ENCODE measurements at places on chromosomes 2 and 18. TPM values are rescaled to one million over a fixed set of nuclear protein-coding genes. Genes with fewer than 3 reads are reported as not detected.

Gene MBD2
- total RNA-seq: 35.1 TPM

Gene G6PC2
- not detected for total RNA-seq

Gene VWC2L
- not detected for total RNA-seq

Gene RSAD2
- total RNA-seq: 1.0 TPM

Gene UBE2F
- total RNA-seq: 57.9 TPM

Gene ZNF385B
- 13.5 TPM for total RNA-seq

Gene NETO1
- total RNA-seq: not detected

Gene NOSTRIN
- 1.5 TPM for total RNA-seq

Gene RND3
- 497 TPM for total RNA-seq

Gene DCDC2C
- total RNA-seq: not detected

Gene C2orf15
- 0.11 TPM for total RNA-seq

Gene RNMT
- total RNA-seq: 35.7 TPM

Gene IRS1
- 31.0 TPM for total RNA-seq

Gene RFTN2
- total RNA-seq: 23.5 TPM

Gene SNRNP27
- 47.7 TPM for total RNA-seq

Gene UGT1A4
- not detected for total RNA-seq

Gene SNORC
- 0.65 TPM for total RNA-seq

Gene PLGLB1
- 2.2 TPM for total RNA-seq

Gene TMEM214
- total RNA-seq: 68.0 TPM

Gene CBLN2
- total RNA-seq: not detected

Gene RAD51AP2
- total RNA-seq: not detected

Gene SERPINB2
- not detected for total RNA-seq

Gene DNPEP
- total RNA-seq: 43.6 TPM

Gene STARD6
- 1.2 TPM for total RNA-seq

Gene KIAA2012
- under 0.01 TPM for total RNA-seq

Gene INPP5D
- 0.22 TPM for total RNA-seq

Gene CIB4
- total RNA-seq: not detected

Gene TMEM131
- 39.5 TPM for total RNA-seq

Gene KCNS3
- 1.2 TPM for total RNA-seq

Gene AOX1
- 90.5 TPM for total RNA-seq

Gene CNDP1
- 0.11 TPM for total RNA-seq

Gene LCT
- total RNA-seq: 0.22 TPM

Gene SIX3
- total RNA-seq: not detected

Gene ERFE
- 3.7 TPM for total RNA-seq

Gene ASXL2
- 18.8 TPM for total RNA-seq

Gene C2orf72
- total RNA-seq: 2.1 TPM

Gene LIPG
- total RNA-seq: 0.32 TPM

Gene UPP2
- 0.13 TPM for total RNA-seq

Gene ITM2C
- 76.5 TPM for total RNA-seq

Gene RAB27B
- 27.6 TPM for total RNA-seq

Gene TANK
- total RNA-seq: 100 TPM

Gene MREG
- 6.0 TPM for total RNA-seq

Gene TRIM43
- not detected for total RNA-seq

Gene ALKAL2
- 0.22 TPM for total RNA-seq

Gene MPP4
- total RNA-seq: 2.2 TPM

Gene RAB6C
- total RNA-seq: not detected

Gene COLEC11
- not detected for total RNA-seq

Gene BAZ2B
- total RNA-seq: 67.2 TPM

Gene PROKR1
- 0.11 TPM for total RNA-seq

Gene LRP1B
- 0.13 TPM for total RNA-seq

Gene PTPN18
- 26.7 TPM for total RNA-seq

Gene PTPRN
- 0.13 TPM for total RNA-seq

Gene ASPRV1
- 0.54 TPM for total RNA-seq

Gene NR4A2
- total RNA-seq: 1.4 TPM

Gene C1QL2
- total RNA-seq: not detected

Gene B4GALT6
- total RNA-seq: 10.9 TPM

Gene CGREF1
- 6.9 TPM for total RNA-seq

Gene CNTNAP5
- total RNA-seq: not detected
